ENCODE measurements at places on chromosomes 13 and 19.
A peak's percentile ranks its signal among the peaks of the same experiment; 100 is the strongest.

GRCh38 chr13:77528834-77529500 is 6.5 kb upstream of the SCEL start:
- no peak for DNase-seq

- DNase-seq = no peak
Observed at GRCh38 chr13:23671897-23672296, 101.7 kb downstream of the TNFRSF19 start.

DNA sequence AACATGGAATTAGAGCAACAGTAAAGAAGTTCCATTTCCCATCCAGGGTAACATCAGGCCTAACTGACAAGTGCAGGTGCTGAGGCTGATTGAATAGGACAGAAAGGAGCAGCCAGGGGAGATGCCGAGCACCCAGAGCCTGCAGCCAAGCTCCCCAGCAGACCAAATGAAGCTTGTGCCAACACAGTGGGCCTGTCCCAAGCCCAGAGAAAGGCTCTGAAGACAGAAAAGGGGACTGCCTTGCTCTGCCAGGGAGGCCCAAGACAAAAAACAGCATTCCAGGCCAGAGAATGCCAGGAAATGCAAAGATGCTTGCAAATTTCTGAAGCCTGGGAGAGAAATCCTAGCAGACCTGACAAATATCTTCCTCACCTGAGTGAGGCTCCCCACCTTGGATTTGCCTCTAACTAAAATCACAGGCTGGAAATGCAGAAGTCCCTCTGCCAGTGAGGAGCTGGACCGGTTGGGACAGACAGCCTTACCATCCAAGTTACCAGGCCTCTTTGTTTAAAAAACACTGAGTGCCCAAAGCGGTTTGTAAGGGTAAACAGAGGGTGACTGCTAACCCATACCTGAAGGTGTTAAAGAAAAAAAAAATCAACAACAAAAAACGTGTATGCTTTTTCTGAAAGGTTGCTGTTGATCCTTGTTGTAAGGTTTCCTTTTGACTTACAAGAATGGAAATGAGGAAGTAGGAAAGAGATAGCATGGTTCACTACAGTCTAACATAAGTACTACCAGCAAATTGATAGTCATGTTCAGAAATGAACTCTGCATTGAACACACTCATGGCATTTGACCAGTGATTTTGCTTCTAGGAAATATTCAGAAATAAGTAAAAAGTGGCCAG is 11.8 kb upstream of the HMGB1 start:
- DNase-seq = no peak

GRCh38 chr13:24074678-24075077 is 85.8 kb upstream of the SPATA13 start:
- no peak for DNase-seq

GRCh38 chr13:38697628-38698333 is 10.9 kb downstream of the FREM2 start:
- DNase-seq = no peak

DNA sequence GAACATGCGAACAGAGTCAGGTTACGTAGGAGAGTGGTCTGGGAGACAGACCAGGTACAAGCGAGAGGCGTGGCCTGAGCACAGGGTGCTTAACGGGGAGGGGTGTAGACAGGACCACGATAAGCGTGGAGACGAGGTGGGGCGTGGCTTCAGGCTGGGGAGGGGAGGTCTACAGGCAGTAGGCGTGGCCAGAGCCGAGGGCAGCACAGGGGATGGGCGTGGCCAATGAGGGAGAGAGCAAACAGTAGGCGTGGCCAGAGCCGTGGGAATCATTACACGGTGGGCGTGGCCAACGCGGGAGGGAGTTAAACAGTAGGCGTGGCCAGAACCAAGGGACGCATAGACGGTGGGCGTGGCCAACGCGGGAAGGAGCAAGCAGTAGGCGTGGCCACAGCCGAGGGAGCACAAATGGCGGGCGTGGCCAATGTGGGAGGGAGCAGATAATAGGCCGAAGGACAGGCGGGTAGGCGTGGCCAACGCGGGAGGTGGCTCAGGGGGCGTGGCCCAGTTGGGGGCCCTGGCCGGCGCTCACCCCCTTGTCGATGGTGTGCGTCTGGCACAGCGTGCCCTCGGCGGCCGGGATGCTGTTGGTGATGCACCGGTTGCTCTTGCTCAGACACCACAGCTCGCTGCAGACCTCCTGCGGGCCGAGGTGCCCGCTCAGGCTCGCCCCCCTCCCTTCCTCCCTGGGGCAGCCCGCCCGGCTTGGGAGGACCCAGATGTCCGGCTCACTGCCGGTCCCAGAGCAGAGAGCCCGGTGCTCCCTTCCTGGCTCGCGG is 15.2 kb upstream of the MYO1F start:
- peak; percentile 94 for DNase-seq

GRCh38 chr19:56176881-56177280 is 1.1 kb downstream of the GALP start:
- no peak for DNase-seq
